Stimulated activated CD8-positive, alpha-beta memory T cell treated with anti-CD3 and anti-CD28 coated beads, Interleukin-4, amount 100 ng/mL, for 1 hour (primary cell): ENCODE measurements at places on chromosomes 4 and X.

DNA sequence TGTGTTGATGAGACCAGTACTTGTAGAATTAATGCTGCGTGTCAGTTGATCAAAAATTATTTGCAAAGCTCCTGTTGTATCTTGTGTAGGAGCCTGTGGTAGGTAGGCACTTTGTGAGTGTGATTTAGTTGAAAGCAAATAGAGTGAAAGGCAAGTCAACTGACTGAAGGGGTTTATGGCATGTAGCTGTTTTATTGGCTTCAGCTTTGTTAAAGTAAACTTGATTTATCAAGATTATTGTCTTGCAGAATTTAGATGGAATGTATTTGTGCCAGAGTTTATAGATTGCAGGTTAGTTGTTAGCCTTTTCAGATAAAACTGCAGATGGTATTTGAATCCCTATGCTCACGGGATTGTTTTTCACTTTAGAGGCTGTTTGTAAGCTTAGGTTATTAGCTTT is 128.0 kb downstream of the FRAS1 start:
- DNase-seq = no peak

GRCh38 chrX:106450405-106450804 is 161.4 kb upstream of the RADX start:
- no peak for DNase-seq

DNA sequence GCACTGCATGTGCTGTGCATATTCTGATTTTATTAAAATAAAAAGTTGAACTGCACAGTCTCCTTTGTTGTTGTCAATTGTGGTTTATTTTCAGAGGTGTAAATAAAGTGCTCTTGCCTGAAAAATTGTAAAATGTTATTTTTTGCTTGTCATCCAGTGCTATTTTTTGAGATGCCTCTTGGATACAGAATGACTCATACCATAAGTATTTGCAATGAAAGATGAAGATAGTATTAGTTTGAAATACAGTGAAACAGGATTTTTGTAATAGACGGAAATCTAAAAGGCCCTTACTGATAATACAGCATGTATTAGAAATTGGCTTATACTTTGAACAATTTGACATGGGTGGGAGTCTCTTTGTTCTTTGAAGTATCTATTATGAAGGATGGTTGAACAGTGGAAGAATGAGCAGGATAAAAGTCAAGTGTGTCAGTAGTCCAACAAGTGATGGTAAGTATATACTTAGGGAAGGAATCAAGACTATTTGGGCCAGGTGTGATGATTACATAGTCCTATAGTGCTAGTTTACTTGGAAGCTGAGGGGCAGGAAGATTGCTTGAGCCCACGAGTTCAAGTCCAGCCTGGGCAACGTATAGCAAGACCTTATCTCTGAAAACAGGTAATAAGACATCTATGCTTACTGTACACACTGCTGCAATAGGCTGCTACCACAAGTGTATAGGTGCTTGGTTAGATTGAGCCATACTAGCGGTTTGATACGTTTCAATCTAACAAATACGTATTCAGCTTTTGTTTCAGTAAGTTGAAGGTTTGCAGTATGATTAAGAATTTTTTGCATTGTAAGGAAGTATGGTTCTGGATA is 16.4 kb downstream of the DDX3X start:
- DNase-seq = no peak

GRCh38 chr4:176534566-176534965 is 214.8 kb downstream of the SPCS3 start:
- no peak for DNase-seq

DNA sequence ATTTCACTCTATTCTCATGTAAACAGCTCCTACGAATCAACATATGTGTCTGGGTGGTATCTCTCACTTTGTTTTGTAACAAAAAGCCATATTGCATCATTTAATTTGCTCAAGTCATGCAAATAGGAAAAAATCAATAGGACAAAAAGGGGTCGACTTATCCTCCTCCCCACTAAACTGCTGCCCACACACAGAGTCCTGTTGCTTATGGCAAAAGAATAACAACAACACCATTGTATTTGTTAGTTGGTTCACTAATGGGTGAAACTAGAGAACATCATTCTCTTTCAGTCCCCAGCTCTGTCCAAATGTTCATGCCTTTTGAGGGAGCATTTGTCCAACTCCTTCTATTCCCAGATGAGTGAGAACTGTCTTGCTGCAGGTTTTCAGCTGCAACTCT is 2.1 kb downstream of the HHIP start:
- no peak for DNase-seq

- DNase-seq = no peak
Measured at GRCh38 chr4:77817304-77818072, 1.7 kb downstream of the CNOT6L start.

- DNase-seq = no peak
Measured at GRCh38 chr4:84146300-84146959, 352.7 kb downstream of the NKX6-1 start.

DNA sequence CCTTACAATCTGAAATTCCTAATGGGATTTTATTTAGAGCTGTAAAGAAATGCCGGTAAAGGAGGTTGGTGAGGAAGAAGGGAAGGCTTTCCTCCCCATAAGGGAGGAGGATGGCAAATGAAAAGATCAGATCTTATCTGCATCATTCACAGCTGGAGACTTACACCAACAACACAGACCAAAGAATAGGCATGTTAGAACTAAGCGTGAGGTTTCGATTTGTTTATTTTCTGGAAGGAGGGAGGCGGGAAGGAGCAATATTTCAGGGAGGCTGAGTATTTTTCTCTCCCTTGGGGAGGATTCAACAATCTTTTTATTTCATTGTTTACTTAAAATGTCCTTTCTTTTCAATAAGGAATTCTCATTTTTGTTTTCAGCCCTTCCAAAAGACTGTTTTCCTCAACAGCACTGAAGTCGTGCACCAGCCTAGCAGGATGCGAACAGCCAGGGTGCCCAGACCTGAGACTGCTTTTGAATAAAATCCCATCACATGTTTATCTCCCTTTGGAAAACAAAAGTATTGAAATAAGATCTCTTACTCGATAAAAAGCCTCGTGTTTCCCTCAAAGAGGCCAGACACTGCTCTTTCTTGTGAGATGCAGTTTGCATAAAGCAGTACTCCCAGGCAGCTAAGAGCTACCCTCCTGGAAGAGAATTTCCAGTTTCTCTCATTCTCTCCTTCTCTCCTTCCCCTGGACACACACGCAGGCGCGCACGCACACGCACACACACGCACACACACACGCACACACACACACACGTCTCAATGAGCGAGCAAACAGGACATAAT is 236.1 kb downstream of the MGST2 start:
- no peak for DNase-seq

DNA sequence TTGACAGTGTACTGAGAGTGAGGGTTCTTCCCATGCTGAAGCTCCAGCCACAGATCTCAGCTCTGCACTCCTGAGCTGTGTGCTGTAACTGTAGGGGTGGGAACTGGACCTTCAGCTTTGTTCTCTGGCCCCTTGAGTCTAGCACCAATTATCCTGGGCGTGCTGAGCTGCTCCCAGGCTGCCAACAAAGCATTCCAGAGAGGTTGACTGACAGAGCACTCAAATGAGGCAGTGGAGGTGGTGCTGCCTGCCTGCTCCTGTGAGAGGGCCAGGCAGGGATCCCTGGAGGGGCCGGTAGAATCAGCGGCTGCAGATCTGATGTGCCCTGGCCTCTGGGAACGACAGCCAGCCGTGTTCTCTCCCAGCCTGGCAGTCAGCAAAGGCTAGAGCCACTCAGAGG is 375.7 kb upstream of the AADAT start:
- DNase-seq = no peak

DNA sequence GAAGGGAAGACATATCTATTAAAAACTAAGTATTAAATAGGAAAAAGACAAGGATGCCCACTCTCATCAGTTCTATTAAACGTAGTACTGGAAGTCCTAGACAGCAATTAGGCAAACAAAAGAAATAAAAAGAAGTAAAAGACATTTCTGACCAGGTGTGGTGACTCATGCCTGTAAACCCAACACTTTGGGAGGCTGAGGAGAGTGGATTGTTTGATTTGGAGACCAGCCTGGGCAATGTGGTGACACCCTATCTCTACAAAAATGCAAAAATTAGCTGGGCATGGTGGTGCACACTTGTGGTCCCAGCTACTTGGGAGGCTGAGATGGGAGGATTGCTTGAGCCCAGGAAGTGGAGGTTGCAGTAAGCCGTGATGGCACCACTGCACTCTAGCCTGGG is 1071.8 kb downstream of the FAT4 start:
- DNase-seq = no peak

- DNase-seq = no peak
Measured at GRCh38 chr4:113738251-113738650, 23.3 kb downstream of the CAMK2D start.

- DNase-seq = no peak
Measured at GRCh38 chrX:153844509-153845082, 14.3 kb upstream of the PDZD4 start.

GRCh38 chrX:49186125-49187027 is at the start of gene PRICKLE3:
PRICKLE3 (minus strand) TSS chrX:49186373; CDS start chrX:49186297, 76 bp downstream.
- DNase-seq = no peak

DNA sequence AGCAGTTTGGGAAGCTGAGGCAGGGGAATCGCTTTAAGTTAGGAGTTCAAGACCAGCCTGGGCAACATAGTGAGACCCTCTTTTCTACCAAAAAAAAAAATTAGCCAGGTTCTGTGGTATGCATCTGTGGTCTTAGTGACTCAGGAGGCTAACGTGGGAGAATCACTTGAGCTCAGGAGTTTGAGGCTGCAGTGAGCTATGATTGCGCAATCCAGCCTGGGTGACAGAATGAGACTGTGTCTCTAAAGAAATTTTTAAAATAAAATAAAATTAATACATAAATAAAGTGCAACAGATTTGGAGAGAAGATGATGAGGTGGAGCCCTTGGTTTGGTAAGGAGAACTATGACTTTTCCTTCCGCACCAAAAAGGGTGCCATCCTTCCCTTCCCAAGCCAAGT is 436.9 kb downstream of the NLGN4X start:
- no peak for DNase-seq
